ENCODE measurements at places on chromosomes 13 and 19.
A peak's percentile ranks its signal among the peaks of the same experiment; 100 is the strongest.

DNA sequence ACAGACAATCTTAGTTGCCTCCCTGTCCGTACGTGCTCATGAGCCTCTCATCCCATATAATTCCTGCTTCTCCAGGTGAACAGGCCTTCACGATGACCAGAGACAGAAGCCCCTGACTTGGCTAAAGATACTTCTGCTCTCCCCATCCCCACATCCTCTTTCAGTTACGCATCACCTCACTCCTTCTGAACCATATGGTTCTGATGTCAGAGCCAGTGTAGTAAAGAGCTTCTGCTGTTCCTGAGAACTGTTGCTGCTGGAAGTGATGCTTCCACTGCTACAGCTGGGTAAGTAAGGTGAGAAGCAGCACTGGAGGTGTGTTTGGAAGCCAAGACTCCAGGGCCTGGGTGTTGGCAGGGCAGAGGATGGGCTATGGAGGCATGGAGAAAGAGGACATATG lies 12.9 kb downstream of the SIGLECL1 start:
- no peak for DNase-seq

GRCh38 chr13:98411617-98412265 lies 165.2 kb downstream of the STK24 start:
- DNase-seq, result peak; percentile 72

GRCh38 chr13:27379694-27380641 lies 44.5 kb upstream of the GTF3A start:
- DNase-seq, result peak; percentile 54

DNA sequence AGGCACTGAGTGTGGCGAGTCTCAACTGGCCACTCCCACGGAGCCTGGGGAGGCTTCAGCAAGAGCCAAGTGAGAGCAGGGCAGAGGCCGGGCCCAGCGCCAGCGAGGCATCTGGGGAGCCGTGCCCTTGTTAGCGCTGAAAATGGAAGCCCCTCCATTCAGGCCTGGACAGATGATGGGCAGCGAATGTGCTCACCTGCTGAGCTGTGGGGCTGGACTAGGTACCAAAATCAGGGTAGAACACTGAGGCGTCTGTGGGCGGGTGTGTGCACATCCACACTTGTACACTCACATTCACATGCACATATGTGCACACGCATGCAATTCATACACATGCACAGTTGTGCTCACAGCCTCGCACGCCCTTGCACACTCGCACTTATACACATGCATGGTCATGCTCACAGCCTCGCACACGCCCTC lies 20.7 kb downstream of the NAXD start:
- no peak for DNase-seq

GRCh38 chr19:46068345-46069258 lies 27.8 kb upstream of the IGFL4 start:
- DNase-seq, result peak; percentile 78

GRCh38 chr19:6481541-6482342 lies at the start of gene DENND1C:
Gene DENND1C, minus strand, starts transcription at chr19:6481787. Its CDS starts 92 bp downstream, at chr19:6481695.
- peak; percentile 55 for DNase-seq

GRCh38 chr19:57374179-57374578 lies 10.8 kb downstream of the TRAPPC2B start:
- no peak for DNase-seq

- DNase-seq, result no peak
Measured at GRCh38 chr13:105213512-105213911, 1322.0 kb downstream of the EFNB2 start.

DNA sequence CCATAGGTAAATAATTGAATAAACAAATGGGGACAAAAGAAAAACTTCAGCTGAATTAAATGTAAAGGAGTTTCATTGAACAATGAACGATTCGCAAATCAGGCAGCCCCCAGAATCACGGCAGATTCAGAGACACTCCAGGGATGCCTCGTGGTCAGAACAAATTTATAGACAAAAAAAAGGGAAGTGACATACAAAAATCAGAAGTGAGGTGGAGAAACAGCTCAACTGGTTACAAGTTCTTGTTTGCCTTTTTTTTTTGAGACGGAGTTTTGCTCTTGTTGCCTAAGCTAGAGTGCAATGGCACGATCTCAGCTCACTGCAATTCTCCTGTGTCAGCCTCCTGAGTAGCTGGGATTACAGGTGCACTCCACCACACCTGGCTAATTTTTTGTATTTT lies 5.7 kb downstream of the ZNF566 start:
- no peak for DNase-seq

- DNase-seq, result no peak
Measured at GRCh38 chr13:41673640-41674039, 216.3 kb downstream of the RGCC start.

Data from inflammatory macrophage treated with lipopolysaccharide for 4 hours (primary cell).